ENCODE measurements at places on chromosomes 4 and X.
A peak's percentile ranks its signal among the peaks of the same experiment; 100 is the strongest.

- DNase-seq = no peak
Measured at GRCh38 chr4:69484011-69484410, 11.7 kb downstream of the UGT2B4 start.

DNA sequence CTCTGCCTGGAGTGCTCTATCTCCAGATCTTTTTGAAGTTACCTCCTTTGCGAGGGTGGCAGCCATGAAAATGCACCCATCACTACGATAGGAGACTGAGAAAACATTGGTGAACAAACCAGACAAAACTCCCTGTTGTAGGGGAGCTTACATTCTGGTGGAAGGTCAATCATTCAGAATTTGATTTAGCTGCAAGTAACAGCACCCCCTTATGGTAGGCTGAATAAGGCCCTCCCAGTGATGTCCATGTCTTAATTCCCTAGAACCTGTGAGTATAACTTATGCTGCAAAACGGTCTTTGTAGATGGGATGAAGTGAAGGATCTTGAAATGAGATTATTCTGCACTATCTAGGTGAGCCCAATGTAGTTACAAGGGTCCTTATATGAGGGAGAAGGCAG is 5.6 kb upstream of the TEC start:
- DNase-seq = no peak

- no peak for DNase-seq
Measured at GRCh38 chr4:82865592-82865991, 25.4 kb downstream of the SEC31A start.

- DNase-seq = no peak
Measured at GRCh38 chrX:110836982-110837381, 41.4 kb upstream of the CHRDL1 start.

GRCh38 chrX:137847376-137847775 is 281.4 kb downstream of the ZIC3 start:
- no peak for DNase-seq

- DNase-seq = no peak
Measured at GRCh38 chr4:167774646-167775045, 317.7 kb upstream of the ANXA10 start.

GRCh38 chrX:35339796-35340195 is 397.2 kb downstream of the FAM47B start:
- no peak for DNase-seq

GRCh38 chr4:25161593-25161950 is 1.3 kb upstream of the SEPSECS start:
- DNase-seq = no peak

DNA sequence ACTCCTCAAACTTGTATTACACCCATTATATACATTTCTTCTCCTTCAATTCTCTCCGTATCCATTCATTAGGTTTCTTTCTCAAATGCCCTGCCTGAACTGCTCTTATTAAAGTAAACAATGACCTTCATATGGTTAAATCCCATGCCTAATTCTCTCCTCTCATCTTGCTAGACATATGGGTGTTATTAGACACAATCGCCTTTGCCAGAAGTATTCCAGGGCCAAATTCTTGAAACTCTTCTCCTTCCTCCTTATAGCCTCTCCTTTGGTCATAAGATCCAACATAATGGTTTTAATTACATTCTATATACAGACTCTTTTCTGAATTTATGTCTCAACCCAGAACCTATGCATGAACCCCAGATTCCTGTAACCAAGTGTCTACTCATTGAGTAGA is 4.8 kb downstream of the ANXA10 start:
- no peak for DNase-seq

GRCh38 chr4:7978489-7978888 is 38.8 kb upstream of the AFAP1 start:
- DNase-seq = peak; percentile 33

GRCh38 chr4:184500748-184501589 is 26.6 kb upstream of the IRF2 start:
- DNase-seq = no peak

GRCh38 chrX:66042307-66043077 is 2.6 kb upstream of the VSIG4 start:
- DNase-seq = no peak

GRCh38 chr4:87884976-87885549 is 52.3 kb downstream of the MEPE start:
- no peak for DNase-seq

DNA sequence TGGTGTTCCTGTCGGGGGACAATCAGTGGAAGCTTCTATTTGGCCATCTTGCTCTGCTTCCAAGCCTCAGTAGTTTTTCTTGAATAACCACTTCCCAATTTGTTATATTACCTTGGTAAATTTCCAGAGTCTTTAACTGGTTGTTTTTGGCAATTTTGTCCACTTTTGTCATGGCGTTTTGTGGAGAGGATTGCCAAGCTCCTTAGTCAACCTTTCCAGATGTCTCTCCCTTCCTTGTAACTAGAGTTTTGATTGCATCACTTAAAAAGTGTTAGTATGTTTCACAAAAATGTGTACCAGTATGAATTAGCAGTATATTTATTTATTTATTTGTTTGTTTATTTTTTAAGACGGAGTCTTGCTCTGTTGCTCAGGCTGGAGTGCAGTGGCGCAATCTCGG is 15.8 kb upstream of the UXT start:
- DNase-seq = no peak

GRCh38 chr4:8286719-8287342 is 17.3 kb downstream of the HTRA3 start:
- DNase-seq = no peak

DNA sequence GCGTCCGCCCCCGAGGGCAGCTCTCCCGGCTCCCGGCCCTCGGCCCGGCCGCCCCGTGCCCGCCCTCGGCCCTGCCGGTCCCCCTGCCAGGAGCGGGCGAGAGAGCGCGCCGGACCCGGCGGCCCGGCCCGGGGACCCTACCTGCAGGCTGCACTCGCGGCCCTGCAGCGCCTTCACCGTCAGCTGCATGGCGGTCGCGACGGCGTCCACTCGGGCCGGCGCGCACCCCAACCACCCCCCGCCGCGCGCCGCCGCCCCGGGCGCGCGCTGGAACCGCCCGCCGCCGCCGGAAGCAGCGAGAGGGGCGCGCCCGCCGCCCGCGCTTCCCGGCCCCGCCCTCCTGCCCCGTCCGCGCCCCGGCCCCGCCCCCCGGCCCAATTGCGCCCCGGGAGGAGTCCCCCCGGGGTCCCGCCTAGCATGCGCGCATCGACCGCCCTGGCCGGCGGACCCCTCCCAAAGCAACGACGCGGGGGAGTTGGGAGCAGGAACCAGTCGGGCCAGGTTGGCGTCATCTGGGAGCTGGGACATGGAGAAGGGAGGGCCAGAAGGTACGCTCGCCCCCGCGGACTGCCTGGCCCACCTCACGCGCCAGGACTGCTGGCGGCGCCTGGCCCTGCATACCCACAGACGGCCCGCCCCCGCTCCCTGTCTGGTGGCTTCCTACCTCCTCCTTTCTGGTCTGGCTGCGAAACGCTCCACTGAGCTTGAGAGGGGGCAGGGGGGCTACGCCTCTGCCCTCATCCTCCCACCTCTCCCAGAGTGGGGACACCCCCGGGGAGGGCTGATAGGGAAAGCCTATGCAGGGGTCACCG is at the start of gene UBL4A:
UBL4A (minus strand) TSS at position 220 of the 812 bp plus-strand sequence; CDS start at position 189, 31 bp downstream.
- peak; percentile 88 for DNase-seq

DNA sequence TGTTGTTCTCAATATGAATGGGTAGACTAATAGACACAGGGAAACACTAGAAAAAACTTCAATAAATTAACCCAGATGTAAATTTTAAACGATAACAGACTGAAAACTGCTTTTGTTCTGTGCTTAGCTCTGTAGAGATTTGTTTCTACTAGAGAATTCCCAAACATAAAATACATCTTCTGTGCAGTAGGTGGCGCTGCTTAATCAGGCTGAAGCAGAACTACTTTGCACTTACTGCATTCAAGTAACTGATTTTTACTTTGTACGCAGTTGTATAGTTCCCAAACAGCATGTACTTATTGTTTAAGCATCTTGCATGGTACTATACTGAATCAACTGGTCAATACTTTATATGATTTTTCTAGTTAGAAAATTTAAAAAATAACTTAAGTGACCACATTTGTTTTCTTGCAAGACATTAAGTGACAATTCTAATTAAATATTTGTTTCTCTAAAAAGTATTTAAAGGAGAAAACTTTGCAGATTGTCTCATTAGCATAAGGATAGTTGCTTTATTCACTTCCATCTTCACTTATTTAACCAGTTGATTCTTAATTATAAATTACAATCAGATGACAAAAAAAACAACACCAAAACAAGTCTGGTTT is 490.6 kb downstream of the IL15 start:
- DNase-seq = peak; percentile 71

- peak; percentile 13 for DNase-seq
Measured at GRCh38 chrX:49001521-49002090, 458 bp downstream of the GRIPAP1 start.

DNA sequence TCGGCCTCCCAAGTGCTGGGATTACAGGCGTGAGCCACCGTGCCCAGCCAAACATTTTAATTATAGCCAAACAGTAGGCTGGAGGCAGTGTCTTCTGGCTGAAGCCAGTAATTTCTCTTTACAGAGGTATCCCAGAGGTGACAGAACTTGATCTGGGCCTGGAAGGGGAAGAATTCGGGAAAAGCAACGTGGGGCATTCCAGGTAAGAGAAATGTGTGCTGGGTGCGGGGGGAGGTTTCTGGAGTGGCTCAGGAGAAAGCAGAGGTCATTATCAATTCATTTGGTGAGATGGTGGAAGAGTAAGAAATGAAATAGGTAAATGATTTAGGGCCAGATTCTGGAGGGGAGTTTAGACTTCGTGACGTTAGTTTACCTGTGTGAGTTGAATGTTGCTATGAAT is 2.4 kb downstream of the PRIMPOL start:
- DNase-seq = no peak

GRCh38 chrX:74506317-74507115 is 85.2 kb downstream of the SLC16A2 start:
- DNase-seq = no peak
